Activated naive CD8-positive, alpha-beta T cell treated with anti-CD3 and anti-CD28 coated beads, Interleukin-2, amount 50 U/mL, for 24 hours (primary cell): ENCODE measurements at places on chromosomes 2 and 18.

- DNase-seq: no peak
Measured at GRCh38 chr2:141630407-141630930, 500.3 kb downstream of the LRP1B start.

DNA sequence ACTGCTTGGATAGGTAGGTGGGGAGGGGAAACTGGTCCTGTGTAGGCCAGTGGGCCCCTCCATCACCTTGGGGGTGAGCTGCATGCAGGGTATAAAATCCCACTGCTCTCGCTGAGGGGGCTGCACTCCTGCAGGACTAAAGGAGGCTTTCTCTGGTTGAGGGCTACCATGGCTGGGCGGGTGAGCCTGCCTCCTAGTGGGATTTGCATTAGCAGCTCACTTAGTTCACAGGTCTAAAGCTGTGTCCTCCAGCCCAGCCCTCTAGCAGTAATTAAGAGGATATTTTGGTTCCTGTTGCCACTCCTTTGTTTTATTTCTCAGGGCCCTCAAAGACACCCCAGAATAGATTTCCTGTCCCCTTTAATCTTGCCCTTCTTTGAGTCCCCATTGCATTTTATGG lies 24.6 kb downstream of the TMEM127 start:
- no peak for DNase-seq

DNA sequence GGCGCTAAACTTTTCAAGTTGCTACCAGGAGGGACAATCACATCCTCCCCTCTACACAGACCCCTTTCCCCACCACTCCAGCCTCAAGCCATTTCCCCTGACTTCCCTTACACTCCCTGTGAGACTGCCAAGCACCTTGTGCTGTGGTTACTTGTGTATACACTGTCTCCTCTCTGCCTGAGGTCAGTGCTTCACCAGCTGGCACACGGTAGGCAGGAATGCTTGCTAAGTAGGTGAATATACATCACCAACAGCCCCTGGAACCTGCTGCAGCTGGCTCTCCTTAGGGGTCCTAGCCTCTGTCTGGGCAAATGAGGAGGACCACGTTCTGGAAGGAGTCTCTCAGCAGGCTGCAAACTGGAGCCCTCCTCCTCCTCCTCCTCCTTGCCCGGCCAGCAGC lies 38.3 kb upstream of the ACAA2 start:
- no peak for DNase-seq

- DNase-seq: no peak
Measured at GRCh38 chr18:67463829-67464228, 52.7 kb downstream of the DSEL start.

DNA sequence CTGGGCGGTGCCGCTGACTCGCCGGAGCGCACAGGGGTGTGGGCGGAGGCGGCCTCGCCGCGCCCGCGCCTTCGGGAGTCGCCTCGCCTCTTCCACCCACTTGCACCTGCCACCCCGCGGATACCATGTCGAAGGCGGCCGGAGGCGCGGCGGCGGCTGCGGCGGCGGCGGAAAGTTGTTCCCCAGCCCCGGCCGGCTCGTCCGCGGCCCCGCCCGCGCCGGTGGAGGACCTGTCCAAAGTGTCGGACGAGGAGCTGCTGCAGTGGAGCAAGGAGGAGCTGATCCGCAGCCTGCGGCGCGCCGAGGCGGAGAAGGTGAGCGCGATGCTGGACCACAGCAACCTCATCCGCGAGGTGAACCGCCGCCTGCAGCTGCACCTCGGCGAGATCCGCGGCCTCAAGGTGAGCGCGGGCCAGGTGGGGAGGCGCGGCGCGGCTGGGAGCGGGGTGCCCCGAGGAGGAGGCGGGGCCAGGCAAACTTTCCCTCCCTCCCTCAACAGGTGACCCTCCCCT lies 766 bp downstream of the CCDC85A start:
- DNase-seq: peak; percentile 3
